Left kidney (tissue), 8 donors: ENCODE measurements at places on chromosomes 3 and 15. TPM values are rescaled to one million over a fixed set of nuclear protein-coding genes. Genes with fewer than 3 reads are reported as not detected.

The ADAMTS9 gene
- 174 TPM for polyA plus RNA-seq

The IVD gene
- polyA plus RNA-seq = 103 TPM

The CCR3 gene
- polyA plus RNA-seq = not detected

The KLF15 gene
- polyA plus RNA-seq = 11.3 TPM

The HIGD2B gene
- not detected for polyA plus RNA-seq

DNA sequence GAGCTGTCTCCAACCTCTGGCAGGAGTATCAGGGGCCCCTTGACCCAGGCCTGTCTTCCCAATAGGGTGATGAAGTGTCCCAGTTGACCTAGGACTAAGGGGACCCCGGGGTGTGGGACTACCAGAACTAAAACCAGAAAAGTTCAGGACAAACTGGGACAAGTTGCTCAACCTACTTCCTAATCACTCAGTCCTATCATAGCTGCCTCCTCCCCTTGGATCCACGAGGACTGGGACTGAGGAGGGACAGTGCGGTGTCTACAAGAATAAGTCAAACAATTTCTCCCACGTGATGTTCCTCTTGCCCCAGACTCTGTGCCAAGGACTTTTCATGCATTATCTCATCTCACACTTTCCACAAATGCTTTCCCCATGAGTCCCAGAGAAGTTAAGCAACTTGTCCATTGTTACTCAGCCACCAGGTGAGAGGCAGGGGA is 49.4 kb upstream of the SLCO2A1 start:
- no peak for DNase-seq

- no peak for DNase-seq
These were observed 44.1 kb downstream of the SLTM start for GRCh38 chr15:58889363-58889762.

GRCh38 chr3:112640276-112640929 is 540 bp downstream of the CCDC80 start:
- peak; percentile 46 for DNase-seq

- DNase-seq = no peak
These were observed 56.5 kb upstream of the GOLGA6L2 start for GRCh38 chr15:23503576-23503975.

- no peak for DNase-seq
These were observed 96.6 kb upstream of the FLNB start for GRCh38 chr3:57911593-57911992.

GRCh38 chr3:10286596-10287295 is 6.0 kb downstream of the GHRL start:
- DNase-seq = no peak

- DNase-seq = no peak
These were observed 53.9 kb downstream of the TMOD3 start for GRCh38 chr15:51883271-51883837.

GRCh38 chr3:149726716-149727407 is 25.4 kb downstream of the COMMD2 start:
- no peak for DNase-seq
